Natural killer cell (primary cell): ENCODE measurements at places on chromosomes 7 and 10. TPM values are rescaled to one million over a fixed set of nuclear protein-coding genes. Genes with fewer than 3 reads are reported as not detected.

The PVRIG gene
- total RNA-seq = 84.1 TPM

The PRKAR1B gene
- 3.0 TPM for total RNA-seq

The SYCE1 gene
- total RNA-seq = not detected

The DGKB gene
- not detected for total RNA-seq

The VWDE gene
- not detected for total RNA-seq

The FAM13C gene
- not detected for total RNA-seq

The NUTM2E gene
- 0.30 TPM for total RNA-seq

- DNase-seq = no peak
These were observed 44.6 kb downstream of the CFAP46 start for GRCh38 chr10:132897516-132898381.

GRCh38 chr10:51371743-51372142 lies 297.5 kb downstream of the PRKG1 start:
- no peak for DNase-seq

DNA sequence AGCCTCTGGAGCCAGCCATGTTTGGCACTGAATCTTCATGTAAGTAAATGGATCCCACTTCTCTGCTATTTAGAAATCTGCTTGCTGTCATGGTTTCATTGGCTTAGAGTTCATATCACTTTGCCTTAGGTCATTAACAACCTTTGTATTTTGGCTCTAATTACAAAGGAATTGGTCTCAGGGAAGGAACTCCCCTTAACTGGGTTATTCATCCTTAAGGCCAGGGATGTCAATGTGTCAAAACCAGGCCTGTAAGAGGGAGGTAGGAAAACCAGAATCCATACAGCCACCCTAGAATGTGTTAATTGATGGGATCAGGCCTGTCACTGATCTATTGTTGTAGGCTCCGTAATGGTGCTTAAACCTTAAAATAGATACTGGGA lies 67.3 kb downstream of the ST7 start:
- no peak for DNase-seq

DNA sequence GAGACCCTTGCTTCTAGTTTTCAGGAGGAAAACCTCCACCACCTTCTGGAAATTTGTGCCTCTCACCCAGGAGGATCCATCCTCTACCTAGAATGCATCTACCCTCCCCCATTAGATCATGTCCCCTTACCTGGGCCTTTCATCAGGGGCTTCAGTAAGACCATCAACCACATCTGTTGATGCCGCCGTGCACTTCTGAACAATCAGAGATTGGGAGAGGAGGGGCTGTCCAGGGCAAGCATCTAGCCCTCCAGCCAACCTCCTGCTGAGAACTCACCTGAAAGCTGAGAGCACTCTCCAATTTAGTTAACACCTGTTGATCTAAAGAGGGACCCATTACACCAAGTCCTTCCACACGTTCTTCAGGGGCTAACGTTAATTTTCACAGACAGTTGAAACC lies 57.6 kb upstream of the PIK3CG start:
- no peak for DNase-seq

DNA sequence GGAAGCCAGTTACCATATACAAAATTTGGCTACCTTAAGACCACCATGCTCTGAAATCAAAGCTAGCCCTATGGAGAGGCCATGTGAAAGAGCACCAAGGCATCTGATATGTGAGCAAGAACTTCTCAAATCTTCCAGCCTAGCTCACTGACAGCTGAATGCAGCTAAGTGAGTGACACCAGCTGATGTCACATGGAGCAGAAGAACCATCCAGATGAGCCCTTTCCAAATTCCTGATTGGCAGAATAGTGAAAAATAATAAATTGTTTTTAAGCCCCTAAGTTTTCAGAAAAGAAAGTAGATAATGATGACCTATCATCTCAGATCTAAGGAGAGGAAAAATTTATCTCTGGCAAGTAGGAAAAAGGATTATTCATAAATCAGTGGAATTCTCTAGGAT lies 85.6 kb downstream of the CRTAC1 start:
- DNase-seq = no peak

GRCh38 chr7:140121326-140121725 lies 55.5 kb downstream of the KDM7A start:
- no peak for DNase-seq

DNA sequence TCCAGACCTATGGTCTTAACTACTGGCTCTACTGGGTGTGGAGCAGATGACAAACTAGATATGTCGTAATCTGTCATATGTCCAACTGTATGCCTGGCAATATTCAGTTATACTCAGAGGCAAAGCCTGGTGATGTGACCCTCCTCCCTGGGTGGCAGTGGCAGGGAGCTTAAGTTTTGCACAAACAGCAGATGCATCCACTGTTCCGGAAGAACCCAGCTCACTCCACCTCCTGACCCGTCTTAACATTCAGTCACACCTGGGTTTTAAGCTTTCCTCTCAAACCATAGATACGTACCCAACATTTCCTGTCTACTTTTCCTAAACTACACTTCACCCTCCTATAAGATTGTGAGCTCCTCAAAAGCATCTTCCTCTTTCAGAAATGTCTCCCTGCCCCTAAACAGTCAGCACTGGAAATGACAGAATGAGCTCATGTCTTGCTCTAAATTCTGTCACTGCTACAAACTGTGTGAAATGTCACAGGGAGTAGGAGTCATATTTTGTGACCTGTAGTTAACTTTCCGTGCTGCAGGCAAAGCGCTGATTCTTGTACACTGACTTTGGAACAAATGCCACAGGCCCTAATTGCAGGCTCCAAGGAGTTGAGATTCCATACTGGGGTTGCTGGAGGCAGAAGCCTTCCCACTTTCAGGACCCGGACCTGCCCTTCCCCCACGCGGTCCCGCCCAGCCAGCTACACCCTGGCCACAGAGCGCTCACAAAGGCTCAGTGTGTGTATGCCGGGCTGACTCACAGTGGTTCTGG lies 23.9 kb downstream of the SCD start:
- DNase-seq = peak; percentile 76

DNA sequence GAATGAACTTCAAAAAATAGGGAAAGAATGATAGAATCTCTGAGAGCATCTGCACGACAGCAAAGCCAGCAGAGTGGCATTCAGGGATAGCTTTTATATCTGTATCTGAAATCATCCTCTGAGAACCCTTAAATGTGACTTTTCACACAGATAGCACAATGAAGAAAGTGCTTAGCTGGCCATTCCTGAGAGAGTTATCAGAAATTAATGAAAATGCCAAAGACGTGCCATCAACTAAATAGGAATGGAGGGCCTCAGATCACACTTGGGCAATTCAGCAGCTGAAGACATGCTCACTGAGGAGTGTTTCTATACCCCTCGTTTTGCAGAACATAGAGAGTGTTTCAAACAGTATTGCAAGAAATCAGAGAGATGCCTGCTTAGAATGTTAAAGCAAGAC lies 51.6 kb downstream of the AKR1B1 start:
- DNase-seq = no peak

DNA sequence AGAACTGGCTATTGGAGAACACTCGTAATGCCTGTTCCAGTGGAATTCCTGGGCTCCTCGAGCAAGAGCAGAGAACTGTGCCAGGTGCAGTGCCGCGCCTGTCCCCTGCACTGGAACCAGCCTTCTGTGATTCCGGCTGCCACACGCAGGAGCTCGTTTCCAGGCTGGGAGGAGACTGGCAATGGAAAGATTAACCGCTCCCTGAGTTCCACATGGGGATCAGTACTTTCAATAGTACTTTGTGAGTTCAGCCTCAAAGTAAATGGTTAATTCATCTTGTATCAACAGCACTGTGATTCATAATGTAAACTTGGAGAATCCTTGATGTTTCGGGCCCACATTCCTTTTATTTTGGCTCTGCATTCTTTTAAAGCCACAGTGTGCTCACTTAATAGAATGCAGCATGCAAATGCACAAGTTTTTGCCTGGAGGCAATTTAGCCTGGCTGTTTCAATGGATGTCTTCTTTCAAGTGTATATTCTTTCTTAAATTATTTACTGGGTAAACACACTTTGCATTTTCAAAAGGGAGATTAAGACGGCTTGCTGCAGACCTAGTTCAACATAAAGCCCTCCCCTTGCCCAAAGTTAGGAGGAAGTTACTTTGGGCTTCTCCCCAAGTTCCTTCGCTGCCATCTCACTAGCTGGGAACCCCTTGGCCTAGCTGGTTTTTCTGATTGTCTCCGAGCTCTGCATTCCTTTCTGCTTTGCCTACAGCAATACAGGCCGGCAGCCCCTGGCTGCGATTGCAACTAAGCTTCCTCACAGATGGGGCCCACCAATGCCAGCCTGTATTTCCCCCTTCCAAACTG lies 138.1 kb upstream of the TCF7L2 start:
- no peak for DNase-seq

- no peak for DNase-seq
These were observed 2.6 kb upstream of the DNTT start for GRCh38 chr10:96301616-96302015.

DNA sequence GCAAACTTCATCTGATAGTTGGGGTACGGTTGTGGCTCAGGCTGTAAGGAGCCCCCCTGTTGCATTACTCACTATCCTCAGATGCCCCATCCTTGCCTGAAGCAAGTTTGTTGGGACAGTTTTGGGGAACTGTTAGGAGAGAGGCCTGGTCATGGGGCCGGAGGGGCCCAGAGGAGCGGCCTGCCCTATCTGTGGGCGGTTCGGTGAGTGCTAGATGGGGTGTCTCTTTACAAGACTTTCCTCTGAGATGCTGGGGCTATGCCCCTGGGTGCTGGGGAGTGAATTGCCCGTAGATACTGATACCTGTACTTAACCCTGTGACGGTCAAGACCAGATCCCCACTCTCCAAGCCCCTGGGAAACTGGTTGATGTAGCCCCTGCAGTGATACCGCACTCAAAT lies 12.4 kb downstream of the CUX1 start:
- no peak for DNase-seq

- no peak for DNase-seq
These were observed 43.5 kb upstream of the LEP start for GRCh38 chr7:128197589-128197988.

DNA sequence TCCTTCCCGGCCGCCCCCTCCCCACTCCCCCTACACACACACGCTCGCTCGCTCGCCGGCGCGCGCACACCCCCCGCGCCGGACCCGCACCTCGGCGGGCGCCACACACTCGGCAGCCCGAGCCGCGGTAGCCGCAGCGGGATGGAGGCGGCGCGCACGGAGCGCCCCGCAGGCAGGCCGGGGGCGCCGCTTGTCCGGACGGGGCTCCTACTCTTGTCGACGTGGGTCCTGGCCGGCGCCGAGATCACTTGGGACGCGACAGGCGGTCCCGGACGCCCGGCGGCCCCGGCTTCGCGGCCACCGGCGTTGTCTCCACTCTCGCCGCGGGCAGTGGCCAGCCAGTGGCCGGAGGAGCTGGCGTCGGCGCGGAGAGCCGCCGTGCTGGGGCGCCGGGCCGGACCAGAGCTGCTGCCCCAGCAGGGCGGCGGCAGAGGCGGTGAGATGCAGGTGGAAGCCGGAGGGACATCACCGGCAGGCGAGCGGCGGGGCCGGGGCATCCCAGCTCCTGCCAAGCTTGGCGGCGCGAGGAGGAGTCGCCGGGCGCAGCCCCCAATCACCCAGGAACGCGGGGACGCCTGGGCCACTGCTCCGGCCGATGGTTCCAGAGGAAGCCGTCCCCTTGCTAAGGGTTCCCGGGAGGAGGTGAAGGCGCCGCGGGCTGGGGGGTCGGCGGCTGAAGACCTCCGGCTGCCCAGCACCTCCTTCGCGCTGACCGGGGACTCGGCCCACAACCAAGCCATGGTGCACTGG lies at the start of gene SORCS3:
Gene SORCS3 (plus strand): TSS at position 104 of the 750 bp plus-strand sequence.
- DNase-seq = no peak

GRCh38 chr7:44105832-44106231 lies 1.7 kb downstream of the AEBP1 start:
- no peak for DNase-seq

GRCh38 chr10:131937836-131938235 lies 37.0 kb downstream of the PPP2R2D start:
- DNase-seq = no peak

- no peak for DNase-seq
These were observed 146.5 kb downstream of the SFMBT2 start for GRCh38 chr10:7264313-7264756.

DNA sequence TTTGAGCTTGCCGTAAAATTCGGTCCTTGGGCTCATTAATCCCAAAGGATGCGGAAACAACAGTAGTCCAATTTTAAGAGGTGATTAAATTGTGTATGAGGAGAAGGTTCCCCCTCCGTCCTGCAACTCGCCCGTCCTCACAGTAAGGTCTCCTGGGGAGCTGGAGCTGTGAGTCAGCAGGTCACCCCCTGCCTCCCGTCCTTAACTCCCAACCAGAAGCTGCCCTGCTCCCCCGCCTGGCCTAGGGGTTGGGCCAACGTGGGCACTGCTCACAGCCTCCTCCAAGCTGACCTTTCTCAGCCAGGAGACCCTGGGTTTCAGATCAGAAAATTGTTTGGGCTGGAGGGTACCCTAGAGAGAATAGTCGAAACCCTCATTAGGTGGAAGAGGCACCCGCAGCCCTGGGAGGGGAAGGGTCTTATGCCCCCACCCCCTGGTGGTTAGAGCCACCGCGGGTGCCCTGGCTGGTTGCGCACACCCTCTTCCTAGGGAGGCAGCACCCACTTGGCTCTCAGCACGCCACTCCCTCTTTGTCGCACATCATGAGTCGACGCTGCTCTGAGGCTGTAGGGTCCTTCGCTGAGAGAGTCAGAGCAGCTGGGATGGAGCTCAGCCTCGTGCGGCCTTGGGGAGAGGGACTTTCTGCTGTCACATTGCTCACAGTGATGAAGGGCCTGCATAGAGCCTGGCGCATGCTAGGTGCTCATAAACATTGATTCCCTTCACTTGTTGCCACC lies 131.2 kb downstream of the TACC2 start:
- no peak for DNase-seq

GRCh38 chr10:78520737-78521430 lies 487.2 kb downstream of the RPS24 start:
- no peak for DNase-seq

GRCh38 chr10:131184503-131184902 lies 127.0 kb downstream of the TCERG1L start:
- DNase-seq = no peak

GRCh38 chr10:21831986-21832820 lies 171.3 kb downstream of the DNAJC1 start:
- no peak for DNase-seq

DNA sequence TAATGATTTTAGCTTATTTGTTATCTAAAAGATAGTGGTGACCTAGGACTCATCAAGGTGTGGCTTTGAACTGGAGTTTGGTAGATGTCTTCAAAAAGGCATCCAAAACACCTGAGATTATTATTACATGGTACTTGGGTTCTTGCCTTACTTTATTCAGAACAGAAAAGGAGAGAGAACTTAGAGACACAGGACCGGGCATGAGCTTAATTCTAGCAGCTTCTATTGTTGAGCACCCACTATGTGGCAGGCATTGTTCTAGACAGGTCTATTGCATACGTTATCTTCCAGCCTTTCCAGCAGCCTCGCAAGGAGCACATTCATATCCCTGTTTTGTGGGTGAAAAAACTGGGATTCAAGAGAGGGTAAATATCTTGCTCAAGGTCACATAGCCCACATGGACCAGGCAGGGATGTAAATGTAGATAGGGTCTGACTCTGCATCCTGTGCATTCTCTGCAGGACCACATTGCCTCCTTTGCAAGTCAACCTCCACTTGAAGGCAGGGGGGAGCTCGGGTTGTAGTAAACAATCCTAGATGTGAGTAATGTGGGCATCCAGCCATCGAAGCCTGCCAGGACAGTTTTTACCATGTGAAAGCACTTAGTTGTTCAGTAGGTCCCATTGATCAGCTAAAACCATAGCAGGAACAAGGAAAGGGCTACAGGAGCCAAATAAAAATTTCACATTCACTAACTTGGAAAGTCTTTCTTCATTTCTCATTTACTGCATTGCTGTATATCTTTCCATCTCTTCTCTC lies 551.4 kb downstream of the LRMDA start:
- DNase-seq = no peak
